ENCODE measurements at places on chromosomes 4 and X. TPM values are rescaled to one million over a fixed set of nuclear protein-coding genes. Genes with fewer than 3 reads are reported as not detected.
A peak's percentile ranks its signal among the peaks of the same experiment; 100 is the strongest.

DNA sequence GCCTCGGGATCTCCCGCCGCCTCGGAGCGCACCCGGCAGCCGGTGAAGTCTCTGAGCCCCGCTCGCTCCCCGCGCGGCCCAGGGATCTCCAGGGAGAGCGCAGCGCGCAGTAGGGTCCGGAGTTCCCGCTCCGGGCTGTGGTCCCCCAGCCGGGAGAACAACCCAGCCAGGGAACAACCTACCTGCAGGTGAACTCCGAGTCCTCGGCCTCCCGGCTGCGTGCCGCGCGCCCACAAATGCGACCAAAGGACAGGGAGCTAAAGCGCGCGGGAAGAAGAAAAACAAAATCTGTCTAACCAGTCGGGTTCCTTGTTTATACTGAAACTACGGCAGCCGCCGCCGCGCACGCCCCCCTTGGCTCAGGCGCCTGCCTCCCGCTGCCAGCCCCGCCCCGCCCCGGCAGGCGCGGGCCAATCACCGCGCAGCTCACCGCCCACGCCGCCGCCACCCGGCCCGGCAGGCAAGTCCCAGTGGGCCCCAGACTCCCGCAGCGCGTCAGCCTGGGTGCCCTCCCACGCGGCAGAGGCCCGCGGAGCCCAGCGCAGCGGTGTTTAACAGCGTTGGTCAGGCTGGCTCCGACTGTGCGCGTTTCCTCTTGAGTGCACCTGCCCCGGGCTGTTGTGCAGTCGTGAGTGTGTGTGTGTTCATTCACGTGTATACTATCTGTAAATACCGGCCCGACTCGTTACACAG is at the start of gene RASGEF1B:
Gene RASGEF1B (minus strand): TSS at position 320 of the 693 bp plus-strand sequence. CDS start 12,399 bp downstream, outside the sequence.
- DNase-seq: peak; percentile 93
- peak within 1 kb of the TSS; percentile 98 for H3K27ac ChIP-seq
- no peaks in the 10 kb centered on the region for H3K36me3 ChIP-seq
- no peaks in the 10 kb centered on the region for H3K27me3 ChIP-seq
- H3K4me1 ChIP-seq: peaks cover 45% of the 10 kb centered on the region

The GAB3 gene
- 2.3 TPM for total RNA-seq

- no peaks in the 10 kb centered on the region for H3K27me3 ChIP-seq
- DNase-seq: no peak
- H3K27ac ChIP-seq: no peak overlapping the region
- H3K4me1 ChIP-seq: no peaks in the 10 kb centered on the region
- no peak overlapping the region for H3K4me3 ChIP-seq
- H3K36me3 ChIP-seq: no peaks in the 10 kb centered on the region
These were observed 315.7 kb downstream of the FBXW7 start for GRCh38 chr4:152220201-152220666.

The HHIP gene
- total RNA-seq: not detected

DNA sequence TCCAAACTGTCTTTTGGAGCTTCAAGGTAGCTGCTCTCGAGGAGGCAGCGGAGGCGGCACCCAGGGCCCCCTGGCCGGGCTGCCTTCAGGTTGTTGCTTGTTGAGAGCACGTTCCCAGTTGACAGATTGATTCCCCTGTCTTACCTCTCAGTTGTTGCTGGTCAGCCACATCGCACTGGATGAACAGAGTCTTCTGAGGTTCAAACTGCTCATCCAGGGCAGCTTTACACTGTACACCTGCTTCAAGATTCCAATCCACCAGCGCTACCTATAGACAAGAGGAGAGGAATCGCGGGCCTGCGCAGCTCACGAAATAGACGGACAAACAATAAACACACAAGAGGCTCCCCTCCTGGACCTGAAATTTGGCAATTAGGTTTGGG is 497 bp downstream of the HPGD start:
- H3K4me1 ChIP-seq: peaks cover 11% of the 10 kb centered on the region
- H3K27ac ChIP-seq: peak overlapping the region; percentile 84
- no peaks in the 10 kb centered on the region for H3K36me3 ChIP-seq
- no peak for DNase-seq
- H3K4me3 ChIP-seq: peak overlapping the region; percentile 76

- H3K4me3 ChIP-seq: no peak overlapping the region
- no peaks in the 10 kb centered on the region for H3K27me3 ChIP-seq
- no peak for DNase-seq
- no peak overlapping the region for H3K27ac ChIP-seq
- H3K36me3 ChIP-seq: no peaks in the 10 kb centered on the region
These were observed 20.7 kb downstream of the PARM1 start for GRCh38 chr4:74953647-74954046.

The SPANXD gene
- not detected for total RNA-seq

The P2RY4 gene
- 3.4 TPM for total RNA-seq

- H3K27me3 ChIP-seq: no peaks in the 10 kb centered on the region
- no peak for DNase-seq
- no peak overlapping the region for H3K27ac ChIP-seq
- H3K4me1 ChIP-seq: no peaks in the 10 kb centered on the region
These were observed 208.1 kb upstream of the EOLA2 start for GRCh38 chrX:150146271-150146896.

Data from suprapubic skin (tissue), 4 donors.